ENCODE measurements at places on chromosomes 5 and 9.

DNA sequence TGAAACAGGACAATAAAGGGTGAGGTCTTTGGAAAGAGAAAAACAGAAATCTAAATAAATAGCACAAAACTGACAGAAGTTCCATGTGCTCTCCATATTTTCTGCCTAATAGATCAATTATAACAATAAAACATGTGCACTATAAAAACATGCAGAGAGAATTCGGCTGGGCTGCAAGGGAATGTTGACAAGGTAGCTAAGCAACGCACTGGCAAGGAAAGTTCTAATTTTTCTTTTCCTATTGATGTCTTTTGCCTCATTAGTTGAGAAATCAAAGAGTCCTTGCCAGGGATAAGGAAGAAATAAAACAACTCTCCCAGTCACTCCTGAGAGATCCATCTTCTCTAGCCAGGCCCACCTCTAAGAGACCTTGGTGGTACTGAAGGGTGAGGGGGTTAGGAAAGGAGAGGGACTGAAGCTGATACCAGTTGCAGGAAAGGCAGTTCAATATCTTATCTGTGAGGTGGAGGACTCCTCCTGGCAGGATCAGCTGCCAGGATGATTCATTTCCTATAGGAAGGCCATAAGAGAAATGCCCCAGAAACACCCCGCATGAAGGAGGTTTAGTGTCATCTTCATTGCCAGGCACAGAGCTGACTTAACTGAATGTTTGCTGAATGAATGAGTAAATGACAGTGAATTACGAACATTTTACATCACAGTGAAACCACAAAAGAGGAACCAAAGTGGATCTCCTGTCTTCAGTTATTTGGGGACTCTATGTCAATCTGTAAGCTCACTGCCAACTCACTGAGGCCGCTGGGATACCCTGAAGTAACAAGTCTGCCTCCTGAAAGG, 63.7 kb upstream of the IFNK start:
- DNase-seq, result no peak

- no peak for DNase-seq
Measured at GRCh38 chr5:2996248-2996647, 244.8 kb upstream of the IRX2 start.

GRCh38 chr5:82862711-82863110, 214.5 kb downstream of the TMEM167A start:
- DNase-seq, result no peak

- peak; percentile 95 for DNase-seq
Measured at GRCh38 chr5:43020399-43020746, 19.7 kb downstream of the ANXA2R start.

DNA sequence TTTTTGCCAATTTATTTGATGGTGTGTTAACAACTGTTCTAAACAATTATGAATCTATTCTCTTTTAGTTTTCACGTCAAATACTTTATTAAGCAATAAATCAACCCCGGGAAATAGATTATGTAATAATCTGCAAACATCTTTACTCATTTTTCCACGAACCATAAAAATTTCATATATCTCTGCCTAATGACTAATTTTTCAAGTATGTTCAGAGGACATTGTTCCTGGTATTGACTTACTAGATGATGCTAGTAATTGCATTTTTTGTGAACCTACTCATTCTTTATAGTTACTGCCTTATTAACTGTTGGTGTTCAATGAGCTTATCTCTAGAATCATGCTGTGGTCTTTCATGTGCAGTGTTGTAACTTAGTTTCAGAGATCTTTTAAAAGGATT, 41.0 kb upstream of the FBN2 start:
- no peak for DNase-seq

GRCh38 chr5:107365320-107366109, 305.2 kb downstream of the EFNA5 start:
- no peak for DNase-seq

DNA sequence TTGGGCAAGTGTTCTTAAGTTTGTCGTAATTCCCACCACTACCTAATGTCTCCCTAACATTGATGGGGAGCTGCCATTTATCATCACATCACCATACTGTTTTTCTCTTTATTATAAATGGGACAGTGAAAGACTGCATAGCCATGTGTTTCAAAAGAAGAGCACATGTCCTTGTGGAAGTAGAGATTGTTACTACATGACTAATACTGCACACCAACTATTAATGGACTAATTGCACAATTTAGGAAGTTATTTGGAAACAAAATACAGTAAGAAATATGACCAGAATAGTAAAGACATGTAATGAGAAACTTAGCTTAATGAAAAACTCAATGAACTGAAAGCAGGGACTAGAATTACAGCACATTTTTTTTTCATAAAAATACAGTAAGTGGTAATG, 12.0 kb upstream of the ELOVL7 start:
- DNase-seq, result no peak

DNA sequence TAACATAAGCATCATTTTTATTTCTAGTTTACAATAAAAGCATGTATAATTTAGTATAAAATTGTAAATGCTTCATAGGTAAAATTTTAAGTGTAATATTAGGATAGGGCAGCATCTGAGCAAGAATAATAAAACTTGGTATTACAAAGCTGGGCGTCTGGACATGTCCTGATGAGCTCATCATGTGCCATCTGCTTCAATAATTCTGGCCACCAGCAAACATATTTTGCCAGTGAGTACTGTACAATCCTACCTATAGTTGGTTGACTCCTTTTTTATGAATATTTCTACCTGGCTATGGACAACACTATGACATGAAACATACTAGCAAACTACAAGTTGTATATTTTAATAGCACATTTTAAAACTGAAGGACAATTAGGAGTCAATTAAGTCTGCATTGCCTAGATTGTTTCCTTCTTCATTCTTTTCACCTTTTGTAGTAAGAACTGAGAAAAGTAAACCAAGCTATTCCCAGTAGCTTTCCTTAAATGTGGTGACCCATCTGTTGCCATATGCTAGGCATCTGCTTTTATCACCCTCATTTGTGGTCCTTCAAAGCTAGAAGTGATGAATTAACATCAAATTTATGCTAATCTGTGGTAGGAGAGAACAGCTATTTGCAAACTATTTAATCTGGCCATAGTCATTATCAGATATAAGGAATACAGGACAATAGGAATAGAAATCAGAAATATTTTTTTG, 23.4 kb downstream of the LURAP1L start:
- no peak for DNase-seq

DNA sequence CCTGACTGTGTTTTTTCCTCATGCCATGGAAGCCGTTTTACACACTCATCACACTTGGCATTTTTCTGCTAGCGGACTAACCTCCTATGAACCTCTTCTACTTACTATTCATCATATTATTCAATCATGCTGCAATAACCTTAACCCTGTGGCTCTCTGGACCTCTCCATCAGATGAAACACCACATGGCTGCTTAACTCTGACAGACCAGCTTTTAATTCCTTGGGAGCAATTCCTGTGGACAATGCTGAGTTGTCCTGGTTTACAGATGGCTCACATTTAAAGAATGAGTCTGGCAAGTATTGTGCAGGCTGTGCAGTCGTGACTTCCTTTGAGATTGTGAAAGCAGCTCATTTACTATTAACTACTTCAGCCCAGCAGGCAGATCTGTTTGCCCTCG, 9.0 kb downstream of the OR1J1 start:
- DNase-seq, result no peak

DNA sequence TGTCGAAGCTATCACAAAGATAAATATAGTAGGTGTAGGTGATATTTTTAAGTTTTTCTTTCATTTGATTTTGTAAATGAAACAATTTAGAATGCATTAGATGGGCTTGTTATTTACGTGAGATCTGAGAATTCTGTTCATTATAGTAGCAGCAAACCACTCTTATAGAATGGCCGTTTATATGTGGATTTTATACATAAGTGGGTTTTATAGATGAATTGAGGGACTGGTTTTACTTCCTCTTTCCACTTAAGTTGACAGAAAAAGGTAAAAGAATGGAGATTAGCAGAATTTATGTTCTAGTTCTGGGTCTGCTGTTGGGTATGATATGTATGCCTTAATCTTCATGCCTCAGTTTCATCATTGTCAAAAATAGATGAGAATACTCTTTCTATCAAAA, 5.6 kb downstream of the RMI1 start:
- no peak for DNase-seq

DNA sequence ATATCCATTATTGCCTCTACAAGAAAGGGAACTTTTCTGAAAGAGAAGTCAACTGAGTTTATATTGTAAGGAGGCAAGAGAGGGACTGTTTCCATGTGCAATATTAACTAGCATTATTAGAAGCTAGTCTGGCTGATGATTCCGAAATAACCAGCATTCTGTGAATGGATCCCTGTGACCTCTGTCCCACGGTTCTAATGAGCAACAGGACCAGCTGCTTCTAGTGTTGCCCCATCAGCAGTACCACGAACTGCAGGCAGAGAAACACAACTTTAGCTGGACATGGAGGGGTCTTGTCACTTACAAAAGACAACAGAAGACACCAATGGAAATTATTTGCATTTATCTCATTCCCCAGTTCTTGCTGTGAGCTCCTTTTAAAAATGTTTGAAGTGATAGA, 95.4 kb downstream of the MUSK start:
- no peak for DNase-seq

GRCh38 chr9:98890256-98890655, 53.5 kb upstream of the COL15A1 start:
- no peak for DNase-seq

DNA sequence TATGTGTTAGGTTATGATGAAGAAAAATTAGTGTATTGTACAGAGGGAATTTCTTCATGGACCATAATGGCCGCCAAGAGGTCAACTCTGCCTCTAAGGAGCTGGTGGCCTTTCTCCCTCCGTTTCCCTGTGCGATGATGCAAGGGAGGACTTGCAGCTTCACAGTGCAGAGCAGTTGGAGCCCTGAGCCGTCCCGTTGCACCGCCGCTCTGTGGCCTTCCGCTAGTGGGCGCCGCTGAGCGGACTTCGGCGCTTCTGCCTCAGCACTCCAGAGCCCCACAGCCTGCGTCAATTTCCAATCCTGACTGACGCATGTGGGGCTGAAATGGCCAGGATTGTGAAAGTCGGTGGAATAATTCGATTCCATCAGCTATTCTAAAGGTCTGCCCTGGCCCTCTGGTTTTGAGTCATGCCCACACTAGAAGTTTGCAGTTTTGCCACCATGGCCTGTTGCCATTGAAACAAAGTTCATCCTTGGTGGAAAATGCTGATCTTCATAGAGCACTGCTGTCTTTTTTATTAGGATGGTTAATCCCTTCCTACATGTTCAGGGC, 22.7 kb upstream of the LECT2 start:
- DNase-seq, result no peak

DNA sequence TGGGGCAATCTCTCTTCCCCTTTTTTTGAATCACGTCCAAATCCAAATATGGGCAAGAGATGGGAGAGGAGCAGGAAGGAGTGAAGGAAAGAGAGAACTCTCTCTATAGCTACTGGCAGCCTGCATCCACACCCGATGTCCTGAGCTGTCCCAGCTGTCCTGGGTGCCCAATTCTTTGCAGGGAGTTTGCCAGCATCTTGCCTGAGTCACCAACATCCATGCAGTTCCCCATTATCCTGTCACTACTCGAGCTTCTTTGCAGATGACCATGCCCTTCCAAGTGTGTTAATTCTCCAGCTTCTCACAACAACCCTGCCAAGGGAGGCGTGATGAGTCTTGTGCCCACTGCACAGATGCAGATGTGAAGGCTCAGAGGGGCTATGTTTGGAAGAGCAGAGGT, 127.1 kb downstream of the NSG2 start:
- DNase-seq, result no peak

DNA sequence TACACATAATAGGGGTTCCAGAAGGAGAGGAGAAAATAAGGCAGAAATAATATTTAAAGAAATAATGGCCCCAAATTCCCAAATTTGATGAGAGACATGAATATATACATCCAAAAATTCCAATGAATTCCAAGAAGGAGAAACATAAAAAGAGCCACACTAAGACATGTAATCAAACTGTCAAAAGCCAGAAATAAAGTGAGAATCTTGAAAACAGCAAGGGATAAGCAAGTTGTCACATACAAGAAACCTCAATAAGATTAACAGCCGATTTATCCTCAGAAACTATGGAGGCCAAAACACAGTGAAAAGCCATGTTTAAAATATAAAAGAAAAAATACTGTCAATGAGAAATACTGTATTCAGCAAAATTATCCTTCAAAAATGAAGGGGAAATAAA, 14.5 kb downstream of the CATSPER3 start:
- no peak for DNase-seq

GRCh38 chr5:101142102-101142501, 239.0 kb upstream of the ST8SIA4 start:
- no peak for DNase-seq

DNA sequence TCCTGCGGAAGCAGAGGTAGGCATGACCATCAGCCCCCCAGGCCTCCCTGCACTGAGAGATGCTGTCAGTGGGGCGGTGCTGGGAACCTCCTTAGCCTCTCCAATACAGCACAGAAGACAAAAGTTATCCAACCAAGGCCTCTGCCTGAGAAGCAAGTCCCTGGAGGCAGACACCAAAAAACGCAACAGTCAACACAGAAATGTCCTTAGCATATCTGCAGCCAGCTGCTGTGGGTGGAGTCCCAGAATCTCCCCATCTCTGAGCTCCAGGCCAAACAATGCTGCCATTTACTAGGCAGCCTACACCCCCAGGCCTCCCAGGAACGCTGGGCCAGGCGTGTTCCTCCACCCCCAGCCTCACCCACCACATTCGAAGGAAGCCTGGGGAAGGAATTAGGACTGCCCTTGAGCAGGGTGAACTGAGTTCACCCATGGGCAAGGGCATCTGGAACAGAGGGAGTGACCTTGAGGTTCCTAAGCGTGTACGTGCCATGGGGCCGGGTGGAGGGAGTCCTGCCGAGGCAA, 43.7 kb downstream of the STK10 start:
- DNase-seq, result no peak

- DNase-seq, result no peak
Measured at GRCh38 chr5:148342371-148343045, 7.1 kb downstream of the SPINK9 start.

DNA sequence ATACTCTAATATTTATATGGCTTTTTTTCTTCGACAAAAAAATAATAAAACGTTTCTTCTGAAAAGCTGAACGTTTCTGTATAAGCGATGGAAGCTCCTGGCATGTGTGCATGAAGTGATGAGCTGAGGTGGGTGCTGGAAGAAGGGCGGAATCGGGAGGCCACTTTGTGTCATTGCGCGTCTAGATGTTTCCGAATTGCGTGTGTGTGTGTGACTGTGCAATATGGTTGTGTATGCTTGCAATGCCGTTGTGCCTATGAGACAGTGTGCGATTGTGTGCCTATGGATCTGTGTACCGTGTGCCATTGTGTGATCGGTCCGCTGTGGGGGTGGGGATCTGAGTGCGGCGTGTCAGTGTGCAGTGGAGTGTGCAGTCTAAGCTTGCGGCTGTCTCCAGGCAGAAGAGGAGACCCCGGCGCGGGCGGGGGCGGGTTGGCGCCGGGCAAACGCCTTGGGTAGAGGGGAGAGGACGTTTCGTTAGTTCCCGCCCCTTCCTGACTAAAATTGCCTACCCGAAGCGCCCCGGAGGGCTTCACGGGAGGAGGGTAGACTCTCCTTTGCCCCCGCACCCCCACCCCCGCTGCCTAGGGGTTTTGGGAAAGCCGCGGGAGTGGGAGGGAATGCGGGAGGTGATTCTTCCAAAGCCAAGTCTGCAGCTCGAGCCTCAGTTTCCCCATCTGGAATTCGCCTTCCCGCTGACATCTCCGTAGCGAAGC, 24.2 kb downstream of the PCDHGC5 start:
- peak; percentile 20 for DNase-seq

GRCh38 chr5:68273717-68274409, 58.3 kb downstream of the PIK3R1 start:
- DNase-seq, result no peak

GRCh38 chr5:176170084-176170483, 68.1 kb upstream of the SIMC1 start:
- no peak for DNase-seq

- DNase-seq, result no peak
Measured at GRCh38 chr5:154273028-154273617, 82.6 kb downstream of the GALNT10 start.

Measured in NCI-H187 (cell line).